ENCODE measurements at places on chromosomes 1 and 21.

- peak; percentile 86 for DNase-seq
Observed at GRCh38 chr1:110011527-110012041, 22.8 kb upstream of the STRIP1 start.

GRCh38 chr1:149903836-149904491, 4.6 kb downstream of the BOLA1 start:
- no peak for DNase-seq

DNA sequence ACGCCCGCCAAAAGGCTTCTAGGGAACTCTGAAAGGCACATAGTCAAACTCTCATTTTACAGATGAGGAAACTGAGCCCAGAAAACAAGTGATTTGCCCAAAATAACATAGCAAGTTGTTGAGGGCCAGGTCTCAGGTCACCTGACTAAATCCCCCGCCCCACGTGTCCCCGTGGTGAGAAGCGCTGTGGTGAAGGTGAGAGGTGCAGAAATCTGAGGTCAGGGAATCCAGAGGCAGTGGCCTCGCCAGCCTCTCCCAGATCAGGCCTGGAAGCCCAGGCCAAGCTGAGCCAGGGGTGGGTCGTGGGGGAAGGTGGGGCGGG, 5.1 kb downstream of the HDGF start:
- DNase-seq, result no peak

- DNase-seq, result no peak
Observed at GRCh38 chr1:18937539-18937938, 18.9 kb downstream of the IFFO2 start.

DNA sequence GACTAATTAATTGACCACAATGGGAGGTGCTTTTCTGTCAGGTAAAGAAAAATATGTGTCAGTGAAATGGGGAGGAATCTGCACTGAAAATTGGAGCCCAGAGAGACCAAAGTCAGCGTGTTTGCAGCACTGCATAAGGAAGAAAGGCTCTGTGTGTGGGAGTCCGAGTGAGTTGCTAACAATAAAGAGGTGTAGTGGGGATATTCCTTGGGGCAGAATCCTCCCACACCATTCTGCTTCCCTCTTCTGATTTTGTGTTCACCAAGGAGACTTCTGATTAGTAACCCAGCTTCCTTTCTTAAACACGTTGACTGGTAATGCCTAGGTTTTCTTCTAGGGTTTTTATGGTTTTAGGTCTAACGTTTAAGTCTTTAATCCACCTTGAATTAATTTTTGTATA, 240.5 kb downstream of the RPS6KC1 start:
- no peak for DNase-seq

DNA sequence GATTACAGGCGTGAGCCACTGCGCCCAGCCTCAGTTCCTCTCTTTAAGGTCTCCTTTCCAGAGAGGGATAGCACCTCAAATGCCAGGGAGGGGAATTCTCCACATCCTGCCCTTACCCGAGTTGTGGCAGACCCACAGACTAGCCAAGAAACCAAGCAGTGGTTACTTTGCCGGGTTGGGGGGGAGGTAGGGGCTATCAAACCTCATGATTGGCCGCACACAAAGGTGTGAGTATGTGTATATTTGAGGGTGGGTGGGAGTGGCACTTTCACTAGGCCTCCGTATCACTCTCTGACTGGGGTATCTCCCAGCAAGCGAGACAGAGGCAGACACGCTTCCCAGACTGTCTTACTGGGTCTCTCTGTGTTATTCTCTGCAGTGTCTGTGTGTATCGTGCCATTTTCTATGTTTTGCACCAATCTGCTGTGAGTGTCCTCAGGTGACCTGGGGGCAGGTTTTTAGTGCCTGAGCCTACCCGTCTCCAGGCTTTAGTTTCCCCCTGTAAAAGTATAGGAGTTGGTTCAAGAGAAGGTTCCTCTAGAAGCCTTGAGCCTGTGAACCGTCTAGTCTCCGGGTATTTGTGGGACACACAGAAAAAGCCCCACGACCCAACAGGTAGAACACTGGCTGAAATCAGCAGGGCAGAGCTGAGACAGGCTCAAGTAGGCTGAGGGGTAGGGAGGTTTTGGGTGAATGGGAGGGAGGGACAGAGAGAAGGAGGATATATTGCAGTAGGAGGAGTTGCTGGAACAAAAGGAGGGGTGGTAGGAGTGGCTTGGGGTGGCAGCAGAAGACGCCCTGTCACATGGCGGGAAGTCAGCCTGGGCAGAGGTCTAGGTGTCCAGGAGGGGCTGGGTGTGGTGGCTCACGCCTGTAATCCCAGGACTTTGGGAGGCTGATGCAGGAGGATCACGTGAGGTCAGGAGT, 10.3 kb downstream of the LMNA start:
- DNase-seq, result no peak
